Effector memory CD4-positive, alpha-beta T cell (primary cell): ENCODE measurements at places on chromosomes 1 and 21.

GRCh38 chr1:40794974-40795715 lies 11.6 kb downstream of the KCNQ4 start:
- DNase-seq, result no peak

DNA sequence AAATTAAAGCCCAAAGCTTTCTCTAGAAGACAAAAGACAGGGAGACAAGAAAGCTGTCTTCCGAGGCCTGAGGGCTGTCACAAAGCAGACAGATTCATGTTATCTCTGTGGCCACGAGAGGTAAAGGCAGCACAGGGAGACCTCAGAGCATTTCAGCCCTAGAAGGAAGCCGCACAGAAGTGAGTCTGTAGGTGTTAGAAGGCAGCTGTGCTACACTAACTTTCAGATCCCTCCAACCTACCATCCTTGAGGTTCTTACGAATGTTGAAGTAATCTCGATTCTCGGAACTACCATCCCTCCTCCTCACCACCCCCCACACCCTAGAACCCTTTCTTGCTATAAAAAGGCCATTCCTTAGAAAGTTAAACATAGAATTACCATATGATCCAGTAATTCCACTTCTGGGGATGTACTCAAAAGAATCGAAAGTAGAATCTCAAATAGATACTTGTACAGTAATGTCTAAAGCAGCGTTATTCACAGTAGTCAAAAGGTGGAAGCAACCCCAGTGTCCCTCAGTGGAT lies 21.5 kb upstream of the LYST start:
- DNase-seq, result peak; percentile 1

GRCh38 chr1:56897150-56898004 lies 42.8 kb downstream of the C8A start:
- DNase-seq, result no peak

GRCh38 chr21:42750737-42751530 lies 97.5 kb downstream of the PDE9A start:
- no peak for DNase-seq

GRCh38 chr1:196160066-196160795 lies 448.0 kb downstream of the KCNT2 start:
- no peak for DNase-seq
